ENCODE measurements at places on chromosomes 12 and 14. TPM values are rescaled to one million over a fixed set of nuclear protein-coding genes. Genes with fewer than 3 reads are reported as not detected.

The A2ML1 gene
- not detected for total RNA-seq

The RGS6 gene
- total RNA-seq: not detected

The MYH7 gene
- not detected for total RNA-seq

The POTEM gene
- total RNA-seq: not detected

The CD163L1 gene
- total RNA-seq: 0.72 TPM

The SLC41A2 gene
- total RNA-seq: 23.4 TPM

The RND1 gene
- total RNA-seq: 5.8 TPM

The TAMALIN gene
- 0.38 TPM for total RNA-seq

The PITPNM2 gene
- 18.8 TPM for total RNA-seq

The FANCM gene
- total RNA-seq: 4.7 TPM

The IRF9 gene
- total RNA-seq: 16.9 TPM

The CELA1 gene
- not detected for total RNA-seq

The PPM1H gene
- 7.5 TPM for total RNA-seq

The SLC2A3 gene
- 4.5 TPM for total RNA-seq

The DPY19L2 gene
- 1.2 TPM for total RNA-seq

The CINP gene
- 68.8 TPM for total RNA-seq

The NGB gene
- total RNA-seq: not detected

The CLEC2A gene
- total RNA-seq: not detected

The PPHLN1 gene
- 74.8 TPM for total RNA-seq

The TTC6 gene
- total RNA-seq: 0.34 TPM

The LRR1 gene
- total RNA-seq: 43.8 TPM

The P3H3 gene
- 28.7 TPM for total RNA-seq

The SLCO1B1 gene
- 0.39 TPM for total RNA-seq

The LRP1-AS gene
- total RNA-seq: not detected

The TRHDE gene
- 0.02 TPM for total RNA-seq

The PZP gene
- total RNA-seq: not detected

The ALDH6A1 gene
- total RNA-seq: 2.7 TPM

The ZC3H10 gene
- total RNA-seq: 3.8 TPM

The RASSF8 gene
- 11.6 TPM for total RNA-seq

The GRIN2B gene
- 3.9 TPM for total RNA-seq

The IL26 gene
- total RNA-seq: not detected

The JAG2 gene
- total RNA-seq: 24.4 TPM

The ANKRD33 gene
- not detected for total RNA-seq

The SAV1 gene
- total RNA-seq: 32.1 TPM

The HPD gene
- 1.3 TPM for total RNA-seq

The ACOT6 gene
- not detected for total RNA-seq

The SLC25A47 gene
- total RNA-seq: not detected

The KRT77 gene
- total RNA-seq: not detected

The PPP1R1A gene
- total RNA-seq: not detected

The KRT2 gene
- not detected for total RNA-seq

The SLC6A13 gene
- 0.33 TPM for total RNA-seq

The AMDHD1 gene
- 2.4 TPM for total RNA-seq

The KRT7 gene
- total RNA-seq: 5,579 TPM

The TAS2R46 gene
- total RNA-seq: not detected

The HSPB8 gene
- 21.0 TPM for total RNA-seq

The KRT8 gene
- total RNA-seq: 4,836 TPM

The MDM1 gene
- total RNA-seq: 6.8 TPM

The IFNG-AS1 gene
- total RNA-seq: not detected

The KRT84 gene
- not detected for total RNA-seq

The TAS2R19 gene
- total RNA-seq: not detected

The SMOC1 gene
- total RNA-seq: 17.4 TPM

The PTPRQ gene
- 0.01 TPM for total RNA-seq

The MYF6 gene
- not detected for total RNA-seq

Data from A549 treated with Mapracorat at 1 μM for 4 hours (cell line).